A172 (cell line): ENCODE measurements at places on chromosomes 1 and 21.
A peak's percentile ranks its signal among the peaks of the same experiment; 100 is the strongest.

GRCh38 chr21:38159355-38159754 lies 97.4 kb upstream of the KCNJ15 start:
- peak; percentile 82 for DNase-seq

- no peak for DNase-seq
Measured at GRCh38 chr1:2240270-2241156, 12.4 kb downstream of the SKI start.

- no peak for DNase-seq
Measured at GRCh38 chr1:67460676-67461500, 30.7 kb upstream of the SERBP1 start.

DNA sequence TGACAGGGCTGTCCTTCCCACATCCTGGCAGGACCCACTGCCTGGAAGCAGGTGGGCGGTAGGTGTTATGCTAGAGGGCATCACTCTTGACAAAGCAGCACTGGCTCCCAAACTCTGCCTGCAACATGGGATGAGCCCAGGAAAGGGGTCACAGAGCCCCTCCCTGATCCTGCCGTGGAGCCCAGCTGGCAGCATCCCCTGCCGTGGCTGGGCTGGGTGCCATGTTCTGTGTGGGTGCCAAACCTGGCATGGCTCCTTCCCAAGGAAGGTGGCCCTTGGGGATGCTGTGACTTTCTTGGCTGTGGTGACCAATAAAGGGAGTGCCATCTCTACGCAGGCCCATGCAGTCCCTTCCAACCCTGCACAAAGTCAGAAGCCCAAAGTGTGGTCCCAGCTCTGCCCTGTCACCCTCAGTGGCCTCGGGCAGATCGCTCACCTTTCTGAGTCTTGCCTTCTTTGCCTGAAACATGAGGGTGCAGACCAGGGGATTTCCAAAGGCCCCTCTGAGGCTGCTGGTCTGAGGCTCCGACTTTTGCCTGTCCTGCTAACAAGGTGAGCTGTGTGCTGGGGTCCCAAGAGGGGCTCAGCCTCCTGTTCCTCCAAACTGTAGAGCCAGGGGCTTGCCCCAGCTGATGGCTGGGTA lies 6.0 kb downstream of the CDK18 start:
- DNase-seq, result no peak

DNA sequence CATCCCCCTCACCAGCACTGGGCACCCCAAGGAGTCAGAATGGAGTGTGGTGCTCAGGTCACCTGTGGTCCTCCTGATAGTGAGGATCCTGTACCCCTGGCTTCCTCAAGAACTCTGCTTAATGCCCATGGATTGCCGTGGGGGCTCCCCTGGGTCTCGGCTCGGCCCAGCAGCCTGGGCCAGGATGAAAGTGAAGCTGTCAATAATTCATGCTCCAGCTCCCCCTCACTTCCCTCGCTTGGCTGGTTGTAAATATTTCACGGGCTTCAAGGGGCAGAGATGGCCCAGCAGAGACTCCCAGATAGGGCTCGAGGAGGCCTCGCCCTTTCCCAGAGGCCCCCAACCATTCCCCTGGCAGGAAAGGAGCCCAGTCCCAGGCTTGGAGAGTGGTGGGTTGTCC lies 42.6 kb upstream of the KCNA10 start:
- DNase-seq, result no peak

DNA sequence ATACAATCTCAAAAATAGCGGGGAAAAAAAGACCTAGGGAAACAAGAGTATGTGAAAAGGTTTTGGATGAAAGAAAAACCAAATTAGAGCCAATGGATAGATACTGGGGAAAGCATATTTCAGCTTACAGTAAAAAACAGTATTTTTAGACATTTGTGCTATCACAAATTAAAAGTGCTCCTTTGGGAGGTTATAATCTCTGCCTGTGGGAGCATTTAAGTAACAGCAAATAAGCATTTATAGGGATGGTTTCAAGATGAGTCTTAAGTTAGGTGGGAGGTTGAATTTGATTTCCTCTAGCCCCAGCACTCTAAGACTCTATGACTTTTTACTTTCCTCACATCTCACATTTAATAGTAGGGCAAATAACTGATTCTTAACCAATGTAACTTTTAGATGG lies 79.6 kb upstream of the SLFNL1 start:
- no peak for DNase-seq

- DNase-seq, result no peak
Measured at GRCh38 chr1:911875-912739, 11.6 kb upstream of the SAMD11 start.

GRCh38 chr1:162111572-162111971 lies 42.1 kb downstream of the NOS1AP start:
- DNase-seq, result no peak

DNA sequence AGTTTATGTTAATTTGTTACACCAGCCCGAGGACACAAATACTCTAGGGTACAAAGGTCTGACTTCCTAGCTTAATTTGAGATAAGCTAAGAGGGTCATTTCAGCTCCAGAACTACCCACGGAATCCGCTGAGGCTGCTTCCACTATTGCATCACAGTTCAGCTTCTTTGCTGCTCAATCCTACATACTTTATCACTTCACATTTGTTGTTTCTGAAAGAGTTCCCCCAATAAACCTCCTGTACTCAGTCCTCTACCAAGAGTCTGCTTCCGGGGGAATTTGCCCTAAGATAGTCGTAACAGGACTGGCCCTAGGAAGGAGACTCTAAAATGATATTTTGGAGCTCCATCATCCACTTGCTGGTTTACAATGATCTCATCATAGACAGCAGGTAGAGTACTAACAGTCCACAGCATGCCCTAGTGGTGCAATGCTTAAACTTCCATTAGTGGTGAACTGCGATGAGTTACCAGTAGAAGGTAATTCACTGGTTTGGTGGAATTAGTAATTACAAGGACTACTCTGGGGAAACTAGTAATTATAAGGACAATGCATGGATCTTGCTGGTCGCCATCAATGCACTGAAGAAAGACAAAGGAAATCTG lies 229.3 kb downstream of the USH2A start:
- DNase-seq, result peak; percentile 65

- DNase-seq, result peak; percentile 87
Measured at GRCh38 chr1:164651351-164651951, 92.5 kb downstream of the PBX1 start.

DNA sequence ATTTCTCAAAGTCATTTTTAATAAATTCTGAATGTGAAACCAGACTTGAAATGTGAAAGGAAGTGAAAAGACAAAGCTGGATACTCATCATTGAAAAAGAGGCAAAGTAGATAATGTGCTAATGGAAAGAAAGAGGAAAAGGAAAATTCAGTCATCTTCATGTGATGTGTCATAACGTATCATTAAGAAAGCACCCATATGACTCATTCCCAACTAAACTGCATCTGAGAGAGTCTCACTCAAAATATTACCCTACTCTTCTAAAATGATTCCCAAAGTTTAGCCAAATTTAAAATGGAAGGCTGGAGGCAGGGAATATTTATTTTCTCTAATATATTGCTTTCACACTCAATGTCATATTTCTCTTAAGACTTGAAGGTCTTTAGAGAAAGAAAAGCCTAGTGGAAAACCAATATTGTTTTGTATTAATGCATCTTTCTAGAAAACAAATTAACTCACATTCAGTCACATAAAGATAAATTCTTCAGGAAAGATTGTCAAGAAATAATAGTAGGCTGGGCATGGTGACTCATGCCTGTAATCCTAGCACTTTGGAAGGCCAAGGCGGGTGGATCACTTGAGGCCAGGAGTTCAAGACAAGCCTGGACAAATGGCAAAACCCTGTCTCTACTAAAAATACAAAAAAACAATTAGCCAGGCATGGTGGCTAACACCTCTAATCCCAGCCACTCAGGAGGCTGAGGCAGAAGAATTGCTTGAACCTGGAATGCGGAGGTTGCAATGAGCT lies 129.9 kb downstream of the SLC30A10 start:
- peak; percentile 83 for DNase-seq

GRCh38 chr1:234393190-234393589 lies 19.9 kb downstream of the COA6 start:
- no peak for DNase-seq

- peak; percentile 75 for DNase-seq
Measured at GRCh38 chr1:192826791-192827546, 18.1 kb downstream of the RGS2 start.

GRCh38 chr21:32322676-32323075 lies 24.0 kb downstream of the MRAP start:
- DNase-seq, result no peak

DNA sequence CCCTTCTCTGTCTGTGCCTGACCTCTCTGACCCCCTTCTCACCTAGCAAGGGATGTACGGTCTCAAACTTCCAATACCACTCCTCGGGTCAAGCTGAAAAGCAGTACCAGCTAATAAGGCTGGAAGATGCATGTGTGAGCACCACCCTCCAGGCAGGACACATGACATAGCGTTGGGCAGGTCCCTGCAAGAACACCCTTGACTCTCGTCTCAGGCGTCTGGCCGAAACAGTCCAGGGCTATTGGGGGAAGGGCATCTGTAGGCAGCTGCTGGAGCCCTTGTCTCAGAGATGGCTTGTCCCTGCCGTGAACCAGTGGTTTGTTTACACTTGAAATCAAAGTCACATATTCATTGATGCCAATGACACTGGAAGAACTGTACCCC lies 56.5 kb downstream of the CD46 start:
- no peak for DNase-seq

DNA sequence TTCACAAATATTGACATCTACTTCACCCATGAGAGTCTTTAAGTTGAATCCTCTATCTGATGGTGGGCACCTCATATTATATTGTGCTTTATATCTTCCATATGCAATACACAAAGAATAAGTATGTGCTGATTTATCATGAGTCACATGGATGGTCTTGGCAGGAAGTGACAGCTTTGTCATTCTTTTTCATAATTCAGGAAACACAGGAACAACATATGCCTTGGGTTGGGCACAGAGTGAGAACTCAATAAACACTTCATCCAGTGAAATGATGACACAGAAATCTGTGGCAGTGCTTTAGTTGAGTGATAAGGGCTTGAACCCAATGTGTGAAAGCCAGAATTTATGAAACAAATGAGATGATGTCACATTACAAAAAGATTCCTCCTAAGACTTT lies 41.2 kb downstream of the GADD45A start:
- peak; percentile 49 for DNase-seq

DNA sequence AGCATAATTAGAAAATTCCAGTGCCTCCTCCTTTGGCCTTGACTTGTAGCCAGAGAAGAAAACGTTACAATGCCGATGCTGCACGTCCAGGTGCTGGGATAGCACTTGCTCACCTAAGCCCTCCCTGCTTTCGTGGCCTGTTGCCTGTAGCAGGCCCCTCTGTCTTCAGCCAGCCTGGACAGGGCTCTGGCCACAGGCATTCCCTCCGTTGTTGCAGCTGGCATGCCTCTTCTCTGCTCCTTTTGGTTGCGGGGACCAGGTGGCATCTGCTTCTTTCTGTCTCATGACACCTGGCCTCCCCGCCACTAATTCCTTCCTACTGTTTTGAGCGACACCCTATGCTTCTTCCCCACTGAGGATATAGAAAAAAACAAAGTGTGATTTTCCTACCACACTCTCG lies 54.6 kb upstream of the MORC3 start:
- DNase-seq, result no peak

- no peak for DNase-seq
Measured at GRCh38 chr1:43074244-43074643, 97.8 kb downstream of the EBNA1BP2 start.

DNA sequence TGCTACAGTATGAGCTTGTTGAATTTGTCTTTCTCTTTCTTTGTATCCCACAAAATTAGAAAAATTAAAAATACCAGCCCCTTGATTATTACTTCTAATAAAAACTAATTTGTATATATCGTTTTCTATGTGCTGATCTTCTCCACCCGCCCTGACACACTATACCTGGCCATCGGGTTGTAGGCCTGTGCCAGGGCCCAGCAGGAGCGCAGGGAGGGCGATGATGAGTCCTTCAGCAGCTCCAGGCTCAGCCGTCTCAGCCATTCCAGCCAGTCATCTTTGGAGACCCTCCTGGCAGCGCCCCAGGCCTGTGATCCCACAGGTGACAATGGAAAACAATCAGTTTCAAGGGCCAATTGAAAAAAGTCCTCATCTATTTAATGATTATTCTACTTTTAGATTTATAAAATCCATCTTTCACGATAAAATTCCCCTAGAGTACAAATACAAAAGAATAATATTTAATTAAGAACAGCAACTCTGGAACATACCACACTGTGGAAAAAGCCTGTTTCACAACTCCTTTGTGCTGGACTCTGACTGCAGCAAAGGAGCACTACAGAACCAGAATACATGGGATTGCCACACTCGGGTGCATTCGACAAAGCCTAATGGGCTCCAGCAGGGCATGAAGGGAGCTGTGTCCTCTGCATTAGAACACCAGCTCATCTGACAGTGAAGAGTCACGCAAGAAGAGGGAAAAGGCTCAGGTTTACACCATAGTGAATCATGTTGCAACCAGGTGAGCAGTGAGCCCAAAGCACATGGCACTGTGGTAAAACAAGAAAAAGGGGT lies 15.4 kb downstream of the ANGPTL7 start:
- DNase-seq, result no peak

GRCh38 chr1:25658791-25659431 lies 42.3 kb downstream of the MAN1C1 start:
- DNase-seq, result no peak

DNA sequence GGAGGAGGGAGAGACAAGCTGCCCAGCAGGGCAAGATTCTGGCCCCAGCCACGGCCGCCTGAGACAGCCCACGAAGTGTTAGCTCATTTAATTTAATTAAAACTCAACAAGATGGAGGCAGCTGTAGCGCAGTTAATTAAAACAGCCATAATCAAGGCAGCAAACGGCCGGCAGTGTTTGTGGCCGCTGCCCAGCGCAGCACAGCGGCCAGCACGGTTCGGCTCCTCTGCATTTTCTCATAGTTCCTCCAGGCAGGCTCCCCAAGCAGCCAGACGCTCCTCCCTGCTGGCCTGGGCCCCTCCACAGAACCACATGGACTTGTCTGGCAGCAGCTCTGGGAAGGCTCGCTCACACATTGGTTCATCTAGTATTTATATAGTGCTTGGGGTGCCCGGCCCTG lies 40.0 kb downstream of the PTPRF start:
- no peak for DNase-seq

DNA sequence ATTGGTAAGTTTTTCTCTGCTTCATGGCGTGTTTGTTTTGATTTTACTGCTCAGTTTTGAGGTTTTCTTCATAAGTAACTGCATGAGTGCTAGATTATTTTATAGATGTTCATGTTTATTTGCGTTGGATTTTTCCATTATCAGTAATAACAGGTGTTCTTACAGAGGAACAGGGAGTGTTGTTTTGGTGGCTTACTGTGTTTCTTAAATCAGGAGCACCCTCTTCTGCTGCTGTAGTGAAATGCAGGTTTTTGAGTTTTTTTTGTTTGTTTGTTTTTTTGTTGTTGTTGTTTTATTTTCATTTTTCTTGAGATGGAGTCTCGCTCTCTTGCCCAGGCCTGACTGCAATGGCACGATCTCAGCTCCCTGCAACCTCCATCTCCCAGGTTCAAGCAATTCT lies 32.6 kb downstream of the CTBS start:
- DNase-seq, result no peak

DNA sequence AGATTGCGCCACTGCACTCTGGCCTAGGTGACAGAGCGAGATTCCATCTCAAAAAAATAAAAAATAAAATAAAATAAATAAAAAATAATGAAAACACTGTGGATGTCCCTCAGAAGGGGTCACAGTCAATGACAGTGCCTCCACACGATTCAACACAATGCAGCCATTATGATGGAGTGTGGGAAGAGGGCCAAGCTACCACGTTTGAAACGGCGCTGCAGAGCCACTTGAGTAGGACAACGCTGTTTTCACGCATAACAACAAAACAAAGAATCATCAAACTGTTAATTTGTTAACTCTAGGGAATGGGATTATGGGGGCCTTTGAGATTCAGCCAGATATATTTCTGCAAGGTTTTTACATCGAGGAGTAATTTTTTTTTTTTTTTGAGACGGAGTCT lies 36.5 kb downstream of the NKAIN1 start:
- DNase-seq, result no peak
